Colonic mucosa (tissue), 4 donors: ENCODE measurements at places on chromosomes 4 and X. TPM values are rescaled to one million over a fixed set of nuclear protein-coding genes. Genes with fewer than 3 reads are reported as not detected.

Gene MXRA5
- 2.4 TPM for total RNA-seq

DNA sequence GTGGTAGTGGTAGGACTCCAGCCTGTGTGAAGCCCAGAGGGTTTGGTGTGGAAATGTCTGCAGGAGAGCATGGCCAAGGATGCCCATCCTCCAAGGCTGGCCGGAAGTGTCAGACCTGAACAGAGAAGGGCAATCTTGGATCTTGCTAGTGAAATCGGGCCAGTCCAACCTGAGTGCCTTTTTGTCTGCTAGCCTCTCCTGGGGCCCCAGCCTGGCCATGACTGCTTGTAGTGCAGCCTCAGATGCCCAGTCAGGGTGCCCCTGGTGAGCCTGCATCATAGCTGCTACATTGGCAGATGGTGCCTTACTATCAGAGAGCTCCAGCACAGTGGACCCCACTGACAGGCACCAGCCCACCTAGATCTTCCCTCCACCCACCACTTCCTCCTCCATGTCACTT is 99.3 kb upstream of the PCDH18 start:
- H3K4me1 ChIP-seq, result no peaks in the 10 kb centered on the region
- DNase-seq, result no peak
- no peaks in the 10 kb centered on the region for H3K27me3 ChIP-seq
- no peak overlapping the region for H3K27ac ChIP-seq
- no peaks in the 10 kb centered on the region for H3K36me3 ChIP-seq

Gene IRS4
- not detected for total RNA-seq

Gene APLN
- 0.15 TPM for total RNA-seq

Gene STOX2
- 0.89 TPM for total RNA-seq

GRCh38 chr4:48692897-48693296 is 87.2 kb downstream of the FRYL start:
- H3K4me3 ChIP-seq, result no peak overlapping the region
- H3K36me3 ChIP-seq, result no peaks in the 10 kb centered on the region
- H3K4me1 ChIP-seq, result no peaks in the 10 kb centered on the region
- no peaks in the 10 kb centered on the region for H3K27me3 ChIP-seq

DNA sequence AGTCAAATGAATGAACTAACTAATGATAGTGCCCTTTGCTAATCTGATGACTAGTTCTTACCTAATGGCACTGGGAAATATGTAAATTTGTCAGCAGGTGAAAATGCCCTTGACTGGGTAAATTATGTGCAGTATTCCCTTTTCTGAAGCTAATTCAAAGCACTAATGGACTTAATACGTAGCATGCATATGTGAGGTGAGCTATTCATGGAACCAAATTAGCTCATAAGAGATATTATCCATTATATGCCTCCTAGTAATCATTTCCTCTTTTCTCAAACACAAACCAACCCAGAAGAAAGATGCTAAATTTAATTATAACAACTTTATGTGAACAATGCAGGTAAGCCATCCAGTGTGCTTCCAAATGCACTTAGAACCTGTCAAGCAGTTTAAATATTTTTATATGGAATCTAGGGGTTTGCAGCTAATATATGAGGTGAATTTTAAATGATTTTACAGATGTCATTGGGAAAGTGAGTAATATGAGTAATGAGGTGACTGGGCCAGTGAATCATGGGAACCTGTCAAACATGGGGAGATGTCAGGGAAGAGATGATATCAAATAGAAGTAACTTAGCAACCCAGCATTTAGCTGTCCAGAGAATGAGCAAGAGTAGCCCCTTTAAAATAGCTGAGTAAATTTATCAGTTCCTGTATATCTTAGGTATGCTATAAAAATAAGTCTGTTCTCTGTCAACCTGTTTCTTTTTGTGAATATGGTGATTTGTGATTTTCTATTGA is 315.0 kb downstream of the AFF2 start:
- no peak overlapping the region for H3K27ac ChIP-seq
- no peak for DNase-seq
- H3K4me1 ChIP-seq, result no peaks in the 10 kb centered on the region
- H3K4me3 ChIP-seq, result no peak overlapping the region

GRCh38 chr4:156956359-156956758 is 15.2 kb downstream of the PDGFC start:
- DNase-seq, result no peak
- peaks cover 5% of the 10 kb centered on the region for H3K4me1 ChIP-seq
- no peak overlapping the region for H3K4me3 ChIP-seq
- H3K36me3 ChIP-seq, result no peaks in the 10 kb centered on the region

- H3K4me3 ChIP-seq, result no peak overlapping the region
- no peak overlapping the region for H3K27ac ChIP-seq
- H3K4me1 ChIP-seq, result no peaks in the 10 kb centered on the region
- H3K27me3 ChIP-seq, result no peaks in the 10 kb centered on the region
- H3K36me3 ChIP-seq, result no peaks in the 10 kb centered on the region
Observed at GRCh38 chr4:38084877-38085711, 124.9 kb downstream of the PTTG2 start.

Gene CLDN34
- 0.24 TPM for total RNA-seq
